Activated T-helper 2 cell treated with anti-CD3 and anti-CD28 coated beads, Interferon-gamma antibody, Interleukin-2, Interleukin-4, amounts not matched to agents 10 μg/mL and 5 μg/mL and 100 μg/mL, durations not matched to agents 14 hours and 24 hours and 36 hours (primary cell): ENCODE measurements at places on chromosomes 4 and X. TPM values are rescaled to one million over a fixed set of nuclear protein-coding genes. Genes with fewer than 3 reads are reported as not detected.

Gene SLC30A9
- 49.9 and 51.7 TPM in 2 replicates for total RNA-seq

Gene PFKFB1
- total RNA-seq: 0.25 and 0.50 TPM in 2 replicates

Gene CXXC4
- not detected in 2 replicates for total RNA-seq

Gene HAND2
- total RNA-seq: not detected in 2 replicates

Gene TCEAL8
- total RNA-seq: 28.1 and 30.1 TPM in 2 replicates

Gene UGT2B15
- total RNA-seq: not detected in 2 replicates

Gene ARMCX1
- total RNA-seq: 0.82 and 1.1 TPM in 2 replicates

Gene CHRDL1
- not detected in 2 replicates for total RNA-seq

Gene GAB3
- total RNA-seq: 4.3 and 4.5 TPM in 2 replicates

Gene SORBS2
- not detected in 2 replicates for total RNA-seq

Gene ADH7
- total RNA-seq: not detected in 2 replicates
